ENCODE measurements at places on chromosomes 12 and 14.

- DNase-seq, result no peak
Measured at GRCh38 chr12:32273712-32274111, 125.6 kb upstream of the FGD4 start.

DNA sequence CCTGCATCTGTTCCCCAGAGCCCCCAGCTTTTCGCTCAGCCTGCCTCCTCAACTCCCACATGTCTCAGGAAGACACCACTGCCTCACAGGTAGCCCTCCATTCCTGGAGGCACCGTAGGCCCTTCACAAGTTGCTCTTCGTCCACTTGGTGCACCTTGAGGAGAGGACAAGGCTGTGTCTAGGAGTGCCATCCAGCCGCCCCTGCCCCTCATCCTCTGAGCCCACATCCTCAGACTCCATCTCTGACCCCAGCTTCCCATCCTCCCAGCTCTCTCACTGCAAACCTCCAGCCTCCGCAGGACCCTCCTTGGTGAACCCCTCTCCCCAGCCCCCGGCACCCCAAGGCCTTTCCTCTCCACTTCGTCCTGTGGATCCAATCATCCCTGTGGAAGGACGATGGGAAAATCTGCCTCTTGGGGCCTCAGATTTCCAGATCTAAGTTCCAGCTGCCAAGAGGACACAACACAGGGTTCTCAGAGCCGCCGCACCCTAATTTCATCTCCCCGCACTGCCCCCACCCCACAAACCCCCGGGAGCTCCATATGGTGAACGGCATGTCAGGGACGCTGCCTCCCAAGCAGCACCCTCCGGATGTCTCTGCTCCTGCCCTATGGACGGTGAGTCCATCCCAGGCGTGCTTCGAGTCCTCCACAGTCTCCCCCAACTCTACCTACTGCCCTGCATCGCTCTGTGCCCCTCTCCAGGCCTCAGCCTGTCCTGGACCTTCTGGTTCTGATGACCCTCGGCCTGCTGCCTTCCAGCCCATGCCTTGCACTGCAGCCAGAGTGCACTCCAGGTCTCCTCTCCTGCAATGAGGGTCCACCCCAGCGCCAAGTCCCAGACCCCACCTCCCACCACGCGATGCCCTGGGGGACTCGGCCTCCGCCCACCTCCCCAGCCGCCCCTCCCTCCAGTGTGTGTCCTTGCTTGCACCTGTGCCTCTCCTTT lies 314.1 kb upstream of the DIO3 start:
- DNase-seq, result no peak

GRCh38 chr14:83974647-83975163 lies 1555.2 kb upstream of the FLRT2 start:
- DNase-seq, result no peak

DNA sequence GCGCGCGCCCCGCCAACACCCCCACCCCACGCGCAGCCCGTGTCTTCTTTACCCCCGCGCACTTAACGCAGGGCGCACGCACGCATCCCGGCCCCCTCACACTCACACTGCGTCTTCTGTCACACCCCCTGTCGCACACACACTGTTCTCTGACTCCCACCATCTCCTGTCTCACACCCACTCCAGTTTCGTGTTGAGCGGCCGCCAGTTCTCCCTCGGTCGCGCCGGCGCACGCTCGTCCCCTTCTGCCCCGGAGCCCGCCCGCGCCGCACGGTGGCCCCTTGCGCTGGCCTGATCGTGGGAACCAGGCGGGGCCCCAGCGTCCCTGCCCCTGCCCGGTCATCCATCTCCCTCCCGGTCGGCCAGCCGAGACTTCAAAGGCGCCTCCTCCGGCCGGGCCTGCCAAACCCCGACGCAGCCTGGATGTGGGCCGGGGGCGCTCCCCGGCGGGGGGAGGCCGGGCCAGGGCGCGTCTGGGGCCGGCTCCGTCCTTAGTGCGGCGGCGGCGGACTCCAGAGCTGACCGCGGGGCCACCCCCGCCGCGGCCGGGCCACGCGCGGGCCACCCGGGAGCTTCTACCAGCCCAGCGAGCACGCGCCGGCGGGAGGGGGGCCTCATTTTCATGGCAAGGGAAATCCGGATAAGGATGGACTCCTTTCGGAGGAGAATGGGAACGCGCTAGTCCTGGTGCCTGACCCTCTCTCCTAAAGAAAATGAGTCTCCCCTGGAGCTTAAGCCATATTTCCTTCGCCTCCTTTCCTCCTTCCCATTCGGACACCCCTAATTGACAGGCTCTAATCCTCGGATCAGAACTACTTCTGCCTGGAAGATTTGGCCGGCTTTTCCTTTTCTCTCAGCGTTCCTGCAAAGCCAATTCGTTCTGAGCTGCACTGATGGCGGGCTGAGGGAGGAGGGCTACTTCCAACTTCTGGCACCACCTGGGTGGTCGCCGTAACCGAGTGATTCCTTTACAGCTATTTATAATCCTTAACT lies 82.0 kb upstream of the HMGA2 start:
- no peak for DNase-seq

- no peak for DNase-seq
Measured at GRCh38 chr12:90909069-90909770, 45.8 kb downstream of the CCER1 start.

GRCh38 chr14:77505031-77505430 lies 6.4 kb upstream of the ISM2 start:
- DNase-seq, result no peak

DNA sequence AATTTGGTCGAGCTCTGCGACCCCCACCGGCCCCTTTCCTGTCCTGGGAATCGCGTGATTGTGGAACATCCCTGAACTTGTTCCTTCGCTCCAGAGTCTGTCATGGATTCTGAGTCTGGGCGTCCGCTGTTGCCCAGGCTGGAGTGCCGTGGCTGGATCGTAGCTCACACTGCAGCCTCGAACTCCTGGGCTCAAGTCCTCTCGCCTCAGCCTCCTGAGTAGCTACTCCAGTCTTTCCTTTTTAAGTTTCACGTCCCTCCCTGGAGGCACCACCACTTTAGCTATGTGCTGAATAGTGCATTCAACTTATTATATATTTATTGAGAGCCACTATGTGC lies 698 bp downstream of the ACOT6 start:
- DNase-seq, result no peak

DNA sequence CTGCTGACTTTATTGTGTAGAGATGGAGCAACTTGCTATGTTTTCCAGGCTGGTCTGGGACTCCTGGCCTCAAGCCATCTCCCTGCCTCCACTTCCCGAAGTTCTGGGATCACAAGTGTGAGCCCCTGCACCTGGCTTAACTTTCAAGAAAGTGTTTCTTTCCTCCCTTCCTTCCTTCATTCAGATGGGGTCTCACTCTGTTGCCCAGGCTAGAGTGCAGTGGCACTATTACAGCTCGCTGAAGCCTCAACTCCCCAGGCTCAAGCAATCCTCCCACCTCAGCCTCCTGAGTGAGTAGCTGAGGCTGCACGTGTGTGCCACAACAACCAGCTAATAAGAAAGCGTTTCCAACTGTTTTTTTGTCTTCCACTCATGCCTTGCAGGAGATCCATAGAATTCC lies 185.6 kb upstream of the AMIGO2 start:
- no peak for DNase-seq

- no peak for DNase-seq
Measured at GRCh38 chr12:32970465-32971110, 74.0 kb upstream of the PKP2 start.

GRCh38 chr12:3456809-3457208 lies 34.2 kb upstream of the PRMT8 start:
- DNase-seq, result no peak

DNA sequence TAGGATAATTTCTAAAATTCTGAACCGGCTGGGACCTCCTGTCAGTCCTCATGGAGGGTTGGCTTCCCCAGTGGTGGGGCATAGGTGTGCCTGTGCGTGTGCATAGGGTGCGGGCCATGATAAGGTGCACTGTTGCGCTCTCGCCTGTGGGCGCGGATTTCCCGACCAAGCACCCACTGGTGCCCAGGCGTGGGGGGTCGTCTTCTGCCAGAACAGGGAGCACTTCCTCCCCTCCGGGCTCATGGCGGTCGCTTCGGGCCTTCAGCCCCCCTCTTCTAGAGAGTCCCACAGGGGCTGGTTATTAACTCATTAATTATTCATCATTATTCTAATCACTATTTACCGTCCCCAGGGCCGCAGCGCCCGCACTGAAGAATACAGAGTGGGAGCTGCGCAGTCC lies 2.8 kb downstream of the C1QL4 start:
- no peak for DNase-seq

GRCh38 chr14:98169170-98169587 lies 1102.8 kb downstream of the BCL11B start:
- DNase-seq, result no peak

- DNase-seq, result no peak
Measured at GRCh38 chr12:26077915-26078702, 46.7 kb downstream of the BHLHE41 start.

GRCh38 chr14:36091096-36091495 lies 85.4 kb downstream of the PTCSC3 start:
- DNase-seq, result no peak

GRCh38 chr12:46020768-46021167 lies 30.4 kb upstream of the SCAF11 start:
- no peak for DNase-seq

- no peak for DNase-seq
Measured at GRCh38 chr14:97058074-97058467, 260.9 kb downstream of the VRK1 start.

DNA sequence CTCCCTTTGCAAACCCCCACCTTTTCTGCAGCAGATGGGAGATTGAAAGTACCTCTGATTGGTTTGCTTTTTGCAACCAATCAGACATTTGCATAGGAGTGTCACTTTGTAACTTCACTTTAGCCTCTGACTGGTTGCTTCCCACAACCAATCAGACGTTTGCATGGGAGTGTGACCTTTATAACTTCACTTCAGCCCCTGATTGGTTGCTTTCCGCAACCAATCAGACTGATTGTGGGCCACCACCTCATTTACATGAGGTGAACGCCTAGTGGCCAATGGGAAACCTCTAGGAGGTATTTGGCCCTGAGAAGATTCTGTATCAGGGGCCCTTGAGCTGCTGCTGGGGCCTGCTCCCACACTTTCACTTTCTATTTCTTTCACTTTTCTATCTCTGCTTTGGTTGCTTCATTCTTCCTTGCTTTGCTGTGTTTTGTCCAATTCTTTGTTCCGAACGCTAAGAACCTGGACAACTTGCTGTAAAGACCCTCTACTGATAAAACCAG lies 106.0 kb upstream of the PRICKLE1 start:
- DNase-seq, result no peak

- DNase-seq, result no peak
Measured at GRCh38 chr14:89858089-89858488, 96.4 kb downstream of the EFCAB11 start.

- DNase-seq, result no peak
Measured at GRCh38 chr14:75549169-75549568, 26.9 kb downstream of the BATF start.

DNA sequence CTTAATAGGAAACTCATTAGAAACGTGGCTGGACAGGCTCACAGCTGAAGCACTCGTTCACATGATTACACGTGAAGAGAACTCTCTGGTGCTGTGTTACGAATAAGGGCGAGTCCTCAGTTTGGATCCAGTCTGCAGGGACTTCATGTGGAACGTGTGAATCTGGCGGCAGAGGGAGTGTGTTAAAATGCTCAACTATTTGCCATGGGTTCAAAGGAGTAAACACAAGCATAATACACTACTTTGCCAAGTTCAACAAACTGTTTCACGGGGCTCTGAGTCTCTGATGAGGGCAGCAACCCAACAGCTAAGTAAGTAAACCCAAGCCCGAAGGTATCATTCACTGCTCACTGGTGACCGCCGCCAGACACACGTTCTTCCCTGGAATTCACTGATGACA lies 42.4 kb downstream of the NUAK1 start:
- no peak for DNase-seq

DNA sequence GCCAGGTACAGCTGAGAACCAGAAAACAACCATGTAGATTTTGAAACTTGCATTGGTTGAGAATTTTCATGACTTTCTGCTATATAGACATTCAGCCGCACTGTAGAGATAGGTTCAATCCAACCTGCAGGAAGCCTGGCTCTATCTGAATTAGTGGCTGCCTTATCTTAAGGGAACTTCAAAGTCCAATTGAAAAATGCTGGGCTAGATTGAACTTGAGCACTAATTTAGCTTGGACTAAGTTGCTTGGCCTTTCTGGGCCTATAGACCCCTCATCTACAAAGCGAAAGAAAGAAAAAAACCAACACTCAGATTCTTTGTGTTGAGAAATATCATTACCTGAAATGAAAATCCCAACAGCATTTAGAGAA lies 332.4 kb downstream of the NUAK1 start:
- DNase-seq, result no peak

- DNase-seq, result no peak
Measured at GRCh38 chr12:21662122-21662792, 4.6 kb upstream of the LDHB start.

DNA sequence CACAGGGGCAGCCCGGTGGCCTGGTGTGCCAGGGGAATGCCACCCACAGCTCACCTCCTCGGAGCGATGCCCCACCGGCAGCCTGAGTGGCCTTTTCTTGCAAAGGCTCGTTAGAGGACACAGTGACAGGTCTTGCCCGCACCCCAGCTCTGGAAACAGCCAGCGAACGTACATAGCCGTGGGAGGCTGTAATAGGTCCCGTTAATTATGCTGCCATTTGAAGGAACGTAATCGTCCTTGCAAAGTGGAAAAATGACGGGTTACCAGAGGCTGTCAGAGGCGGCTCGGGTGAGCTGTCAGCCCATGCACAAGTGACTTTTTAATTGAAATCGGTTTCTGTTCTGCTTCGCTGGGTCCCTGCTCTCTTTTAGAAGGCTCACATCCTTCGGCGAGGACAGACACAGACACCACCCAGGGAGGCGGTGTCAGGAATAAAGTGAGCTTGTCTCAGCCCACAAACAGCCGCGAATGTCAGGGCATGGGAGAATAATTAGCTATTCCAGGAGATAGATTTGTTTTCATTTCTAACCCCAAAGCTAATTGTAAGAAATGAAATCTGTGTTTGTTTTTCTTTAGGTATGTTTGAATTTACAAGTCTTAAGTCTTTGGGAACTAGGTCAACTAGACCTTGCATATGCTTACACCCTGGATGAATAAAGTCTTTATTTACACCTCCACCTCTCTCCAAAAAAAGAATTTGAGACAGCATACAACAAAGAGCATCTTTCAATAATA lies 77.2 kb upstream of the RFLNA start:
- DNase-seq, result no peak

DNA sequence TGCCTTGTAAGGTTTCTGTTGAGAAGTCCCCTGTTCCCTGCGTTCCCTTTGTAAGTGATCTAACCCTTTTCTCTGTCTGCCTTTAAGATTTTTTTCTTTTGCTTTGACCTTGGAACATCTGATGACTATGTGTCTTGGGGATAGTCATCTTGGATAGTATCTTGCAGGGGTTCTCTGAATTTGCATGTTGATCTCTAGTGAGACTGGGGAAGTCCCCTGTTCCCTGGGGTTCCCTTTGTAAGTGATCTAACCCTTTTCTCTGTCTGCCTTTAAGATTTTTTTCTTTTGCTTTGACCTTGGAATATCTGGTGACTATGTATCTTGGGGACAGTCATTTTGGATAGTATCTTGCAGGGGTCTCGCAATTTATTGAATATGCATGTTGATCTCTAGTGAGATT lies 38.2 kb upstream of the TMX1 start:
- DNase-seq, result no peak

- DNase-seq, result no peak
Measured at GRCh38 chr14:92729634-92730358, 18.6 kb downstream of the LGMN start.

All from activated T-helper 9 cell treated with anti-CD3 and anti-CD28 coated beads, Interleukin-2, amount 50 U/mL, for 16 hours (primary cell).